ENCODE measurements at places on chromosomes 2 and 18.

GRCh38 chr2:120985174-120985996 lies 249.7 kb downstream of the GLI2 start:
- DNase-seq: no peak
- peaks cover 2% of the 10 kb centered on the region for H3K27me3 ChIP-seq
- no peaks in the 10 kb centered on the region for H3K36me3 ChIP-seq
- H3K4me3 ChIP-seq: no peak overlapping the region

- H3K36me3 ChIP-seq: no peaks in the 10 kb centered on the region
- H3K4me3 ChIP-seq: no peak overlapping the region
- no peaks in the 10 kb centered on the region for H3K27me3 ChIP-seq
- no peak for DNase-seq
- H3K27ac ChIP-seq: no peak overlapping the region
Measured at GRCh38 chr2:26020231-26020640, 13.6 kb upstream of the RAB10 start.

DNA sequence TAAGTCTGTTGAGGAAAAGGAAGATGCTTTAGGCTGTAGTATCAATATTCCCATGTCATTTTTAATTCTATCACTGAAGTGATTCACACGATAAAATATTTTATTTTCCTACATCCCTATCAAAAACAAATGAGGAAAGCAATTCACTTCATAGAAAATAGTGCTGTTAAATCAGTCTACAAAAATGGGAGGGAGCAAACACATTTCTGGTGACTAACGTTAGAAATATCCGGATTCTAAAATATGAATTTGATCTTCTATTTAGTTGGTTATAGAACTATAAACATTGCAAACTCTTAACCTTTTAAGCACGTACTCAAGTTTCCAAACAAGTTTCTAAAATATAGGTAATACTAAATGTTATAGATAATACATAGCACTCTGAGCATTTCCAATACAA lies 20.8 kb downstream of the ATF2 start:
- DNase-seq: no peak
- no peak overlapping the region for H3K27ac ChIP-seq
- peaks cover 7% of the 10 kb centered on the region for H3K36me3 ChIP-seq
- H3K4me1 ChIP-seq: peaks cover 32% of the 10 kb centered on the region

GRCh38 chr2:170567429-170567828 lies 147.7 kb upstream of the SP5 start:
- DNase-seq: no peak
- no peak overlapping the region for H3K4me3 ChIP-seq
- H3K4me1 ChIP-seq: no peaks in the 10 kb centered on the region
- H3K27me3 ChIP-seq: peaks cover 10% of the 10 kb centered on the region
- H3K36me3 ChIP-seq: no peaks in the 10 kb centered on the region

DNA sequence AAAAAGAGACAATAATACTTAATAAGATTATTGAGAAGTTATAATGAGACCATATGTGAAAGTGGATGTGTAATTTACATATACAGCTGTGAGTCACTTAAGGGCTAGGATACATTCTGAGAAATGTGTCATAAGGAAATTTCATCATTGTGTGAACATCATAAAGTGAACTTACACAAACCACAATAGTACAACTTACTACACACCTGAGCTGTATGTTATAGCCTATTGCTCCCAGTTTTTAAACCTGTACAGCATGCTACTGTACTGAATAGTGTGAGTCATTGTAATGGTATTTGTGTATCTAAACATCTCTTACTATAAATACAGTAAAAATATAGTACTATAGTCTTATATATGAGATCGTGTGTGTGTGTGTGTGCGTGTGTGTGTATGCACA lies 1420.3 kb upstream of the PIK3C3 start:
- no peaks in the 10 kb centered on the region for H3K4me1 ChIP-seq
- H3K27me3 ChIP-seq: no peaks in the 10 kb centered on the region
- no peak overlapping the region for H3K4me3 ChIP-seq
- H3K36me3 ChIP-seq: no peaks in the 10 kb centered on the region
- no peak for DNase-seq

DNA sequence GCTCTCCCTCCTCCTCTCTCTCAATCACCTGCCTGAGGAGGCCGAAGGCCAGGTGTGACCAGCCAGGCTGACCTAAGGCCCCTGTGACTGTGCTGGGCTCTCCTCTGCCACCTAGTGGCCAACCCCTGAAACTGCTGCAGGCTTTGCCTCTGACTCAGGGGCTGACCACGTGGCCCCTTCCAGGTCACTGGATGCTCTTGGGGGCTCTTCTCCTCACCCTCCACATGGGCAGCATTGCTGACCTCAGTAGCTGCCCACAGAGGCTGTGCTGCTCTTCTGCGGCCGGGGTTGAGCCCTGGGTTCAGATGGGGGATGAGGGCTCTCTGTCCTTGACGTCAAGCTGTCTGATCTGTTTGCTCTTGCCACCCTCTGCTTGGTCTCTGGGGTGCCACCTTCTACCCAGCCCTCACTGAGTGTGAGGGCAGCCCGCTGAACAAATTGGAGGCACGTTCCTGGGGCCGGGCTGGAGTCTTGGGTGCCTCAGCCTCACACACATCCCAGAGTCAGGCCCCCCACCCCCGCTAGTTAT lies 122.7 kb downstream of the TWIST2 start:
- H3K4me3 ChIP-seq: no peak overlapping the region
- DNase-seq: no peak
- no peak overlapping the region for H3K27ac ChIP-seq
- peaks cover 9% of the 10 kb centered on the region for H3K36me3 ChIP-seq
- peaks cover 15% of the 10 kb centered on the region for H3K27me3 ChIP-seq
- H3K4me1 ChIP-seq: peaks cover 2% of the 10 kb centered on the region
